ENCODE measurements at places on chromosomes 7 and 10.

DNA sequence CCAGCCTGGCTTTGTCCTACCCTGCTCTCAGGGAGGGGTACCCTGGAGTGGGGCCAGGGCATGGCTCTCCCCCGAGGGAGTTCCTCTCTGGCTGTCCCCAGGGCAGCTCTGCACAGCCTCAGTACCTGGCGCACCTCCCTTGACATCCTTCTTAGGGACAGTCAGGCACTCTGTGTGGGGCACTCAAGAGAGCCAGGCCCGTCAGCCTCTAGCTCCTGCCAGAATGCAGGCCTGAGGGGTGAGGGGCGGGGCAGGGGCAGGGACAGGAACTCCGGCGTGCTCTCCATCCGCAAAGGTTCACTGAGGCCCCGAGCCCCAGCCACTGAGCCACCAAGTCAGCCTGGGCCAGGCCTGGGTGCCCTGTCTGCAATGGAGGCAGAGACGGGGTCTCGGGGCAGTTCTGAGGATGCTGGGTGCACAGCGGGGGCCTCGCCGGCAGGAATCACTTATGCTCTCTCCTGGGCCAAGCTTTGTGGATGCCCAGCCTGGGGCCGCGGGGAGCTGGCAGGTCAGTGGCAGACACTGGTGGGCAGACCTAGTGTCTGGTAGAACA is 10.1 kb downstream of the LIMK1 start:
- no peak for DNase-seq

- no peak for DNase-seq
Measured at GRCh38 chr10:22341190-22341925, 3.9 kb upstream of the SPAG6 start.

DNA sequence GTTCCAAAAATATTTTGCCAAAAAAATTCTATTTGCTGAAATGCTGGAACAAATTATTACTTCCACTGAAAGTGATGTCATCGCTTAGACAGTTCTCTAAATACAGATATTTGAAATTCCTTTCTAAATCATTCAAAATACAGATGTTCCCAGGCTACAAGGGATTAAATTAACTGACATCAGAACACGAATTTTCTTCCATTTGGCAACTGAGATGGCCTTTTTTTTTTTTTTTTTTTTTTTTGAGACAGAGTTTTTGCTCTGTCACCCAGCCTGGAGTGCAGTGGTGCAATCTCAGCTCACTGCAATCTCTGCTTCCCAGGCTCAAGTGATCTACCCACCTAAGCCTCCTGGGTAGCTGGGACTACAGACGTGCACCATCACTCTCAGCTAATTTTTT is 57.0 kb downstream of the P4HA1 start:
- no peak for DNase-seq

DNA sequence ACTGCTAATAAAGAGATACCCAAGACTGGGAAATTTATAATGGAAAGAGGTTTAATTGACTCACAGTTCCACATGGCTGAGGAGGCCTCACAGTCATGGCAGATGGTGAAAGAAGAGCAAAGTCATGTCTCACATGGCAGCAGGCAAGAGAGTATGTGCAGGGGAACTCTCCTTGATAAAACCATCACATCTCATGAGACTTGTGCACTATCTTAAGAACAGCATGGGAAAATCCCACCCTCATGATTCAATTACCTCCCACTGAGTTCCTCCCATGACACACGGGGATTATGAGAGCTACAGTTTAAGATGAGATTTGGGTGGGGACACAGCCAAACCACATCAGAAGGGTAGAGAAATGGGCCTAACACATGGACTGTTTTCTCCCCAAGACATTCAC is 156.3 kb downstream of the CCDC71L start:
- no peak for DNase-seq

DNA sequence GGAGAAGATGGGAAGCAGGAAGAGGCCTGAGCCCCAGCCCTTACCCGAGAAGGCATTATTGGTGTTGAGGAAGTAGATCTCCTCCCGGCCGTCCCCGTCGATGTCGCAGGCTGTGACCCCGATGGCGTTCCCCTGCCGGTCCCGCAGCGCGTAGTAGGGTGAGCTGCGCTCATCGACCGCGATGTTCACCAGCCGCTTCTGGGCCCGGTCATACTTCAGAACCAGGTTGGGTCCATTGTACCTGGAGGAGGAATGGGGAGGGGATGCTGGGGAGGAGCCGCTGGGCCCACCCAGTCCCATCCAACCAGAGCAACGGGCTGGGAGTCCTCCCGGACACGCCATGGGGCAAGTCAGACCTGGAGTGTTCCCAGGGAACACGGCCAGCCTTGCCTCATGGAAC is 86.5 kb downstream of the GOLGA7B start:
- DNase-seq = no peak

DNA sequence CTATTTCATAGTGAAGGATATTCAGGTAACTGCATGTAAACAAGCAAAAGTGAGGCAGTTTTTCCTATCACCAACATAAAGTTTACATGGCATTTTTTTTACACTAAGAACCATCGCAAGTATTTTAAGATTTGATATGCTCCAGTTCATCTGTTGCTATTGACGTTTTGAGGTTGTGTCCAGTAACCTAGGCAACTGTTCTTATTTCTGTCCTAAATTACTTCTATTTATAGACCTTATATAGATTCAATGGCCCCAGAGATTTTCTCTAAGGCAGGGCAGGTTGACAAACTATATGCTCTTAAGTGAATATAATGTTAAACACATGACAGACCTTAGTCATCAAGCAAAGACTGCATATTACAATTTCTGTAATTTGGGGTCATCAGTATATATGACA is 830.2 kb upstream of the LRRTM3 start:
- no peak for DNase-seq

DNA sequence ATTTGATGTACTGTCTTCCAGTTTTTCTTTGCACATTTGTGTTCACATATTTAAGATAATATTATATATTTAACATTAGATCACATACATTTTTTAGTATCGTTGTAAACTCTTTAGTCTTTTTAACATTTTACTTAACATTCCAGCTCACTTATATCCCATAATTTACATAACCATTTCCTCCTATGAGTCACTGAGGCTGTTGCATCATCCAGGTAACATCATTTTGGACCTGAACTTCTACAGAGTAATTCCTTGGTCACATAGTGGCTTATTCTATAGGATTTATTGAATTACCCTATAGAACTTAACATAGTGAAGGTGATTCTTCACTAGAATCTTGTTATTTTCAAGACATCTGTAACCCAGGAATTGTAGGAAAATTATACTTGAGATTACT is 194.4 kb downstream of the POU6F2 start:
- DNase-seq = no peak

DNA sequence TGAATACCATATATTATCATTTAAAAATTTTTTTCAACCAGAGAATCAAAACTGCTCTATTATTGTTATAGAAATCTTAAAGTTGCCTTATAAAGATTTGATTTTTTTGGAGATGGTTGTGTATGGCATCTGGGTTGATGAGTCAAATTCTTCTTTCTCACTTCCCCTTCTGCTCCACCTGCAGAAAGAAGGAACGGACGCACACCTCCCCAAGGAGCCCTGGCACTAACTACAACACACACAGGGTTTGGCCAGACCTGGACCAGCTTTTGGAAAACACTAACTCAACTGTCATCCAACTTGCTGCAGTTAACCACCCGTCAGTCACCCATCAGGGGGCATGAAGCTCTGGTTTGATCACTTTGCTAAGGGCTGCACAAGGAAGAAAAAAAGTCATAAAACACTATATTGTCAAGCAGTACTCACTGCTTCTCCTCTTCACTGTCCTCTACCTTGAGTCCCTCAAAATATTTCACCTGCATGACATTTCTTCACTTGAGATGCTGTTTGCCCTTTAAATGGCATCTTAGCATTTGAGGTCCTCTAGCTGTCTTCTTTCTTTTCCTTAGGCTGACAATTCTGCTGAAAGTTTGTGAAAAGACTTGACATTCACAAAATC is 266.7 kb upstream of the PHF14 start:
- no peak for DNase-seq

DNA sequence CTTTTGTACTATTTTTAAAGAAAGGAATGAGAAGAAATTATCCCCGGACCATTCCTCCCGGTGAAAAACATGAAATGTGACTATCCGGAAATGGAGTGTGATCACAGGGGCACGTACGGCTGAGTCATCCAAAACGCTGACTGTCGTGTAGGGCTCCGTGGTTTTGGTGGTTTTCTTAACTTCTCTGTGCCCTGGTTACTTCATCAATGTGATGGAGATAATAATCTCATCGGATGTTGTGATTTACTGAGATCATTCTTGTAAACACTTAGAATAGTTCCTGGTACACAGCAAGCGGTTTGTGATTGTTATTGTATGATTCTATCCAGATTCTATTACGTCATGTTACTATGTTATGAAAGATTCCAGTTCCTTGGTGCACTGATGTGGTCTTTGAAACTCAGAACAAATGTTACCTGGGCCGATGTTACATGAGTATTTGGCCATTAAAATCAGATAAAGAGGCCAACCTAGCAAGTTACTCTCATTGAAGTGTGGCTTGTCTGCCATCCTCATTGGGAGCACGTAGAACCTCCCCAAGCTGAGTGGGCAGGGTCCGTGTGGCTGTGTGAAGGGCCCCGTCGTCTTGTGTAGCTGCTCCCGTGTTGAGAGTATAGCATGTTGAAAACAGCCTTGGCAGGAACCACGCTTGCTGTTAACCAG is 99.5 kb downstream of the CAMK1D start:
- DNase-seq = no peak

DNA sequence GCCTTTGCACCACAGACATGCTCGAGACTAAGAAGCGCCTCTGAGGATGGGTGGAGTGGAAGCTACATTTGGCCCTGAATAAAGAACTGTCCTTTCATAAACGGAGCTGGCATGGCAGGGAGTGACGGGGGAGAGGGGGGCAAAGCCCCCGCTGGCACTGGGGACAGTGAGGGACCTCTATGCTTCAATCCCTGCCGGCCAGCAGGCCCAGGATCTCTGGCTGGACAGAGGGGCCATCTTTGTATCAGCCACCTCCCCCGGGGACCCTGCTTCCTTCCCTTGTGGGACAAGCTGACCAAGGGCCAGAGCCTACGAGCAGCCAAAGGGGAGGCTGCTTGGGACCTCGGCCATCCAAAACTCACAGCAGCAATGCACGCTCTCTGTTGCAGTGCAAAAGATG is 28.2 kb upstream of the ECHDC3 start:
- no peak for DNase-seq

GRCh38 chr10:59677253-59677831 is 32.3 kb downstream of the SLC16A9 start:
- DNase-seq = no peak

GRCh38 chr7:141522657-141523342 is 28.4 kb upstream of the AGK start:
- no peak for DNase-seq

DNA sequence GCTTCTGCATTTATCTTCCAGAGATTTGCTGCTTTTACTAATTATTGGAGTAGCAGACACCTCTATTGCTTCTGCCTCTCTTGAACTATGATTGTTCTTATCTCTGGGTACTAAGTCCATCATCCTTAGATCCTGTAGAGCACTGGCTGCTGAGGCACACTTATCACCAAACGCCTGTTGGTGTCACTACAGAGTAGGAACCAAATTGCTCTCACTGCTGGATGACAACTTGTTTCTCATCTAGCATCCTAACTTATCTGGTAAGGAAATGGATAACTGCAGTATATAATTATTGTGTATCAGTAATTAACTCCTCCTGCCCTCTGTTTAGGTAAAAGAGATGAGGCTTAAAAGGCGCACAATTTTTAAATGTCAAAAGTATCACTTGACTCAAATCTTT is 1059.4 kb downstream of the NRG3 start:
- no peak for DNase-seq

DNA sequence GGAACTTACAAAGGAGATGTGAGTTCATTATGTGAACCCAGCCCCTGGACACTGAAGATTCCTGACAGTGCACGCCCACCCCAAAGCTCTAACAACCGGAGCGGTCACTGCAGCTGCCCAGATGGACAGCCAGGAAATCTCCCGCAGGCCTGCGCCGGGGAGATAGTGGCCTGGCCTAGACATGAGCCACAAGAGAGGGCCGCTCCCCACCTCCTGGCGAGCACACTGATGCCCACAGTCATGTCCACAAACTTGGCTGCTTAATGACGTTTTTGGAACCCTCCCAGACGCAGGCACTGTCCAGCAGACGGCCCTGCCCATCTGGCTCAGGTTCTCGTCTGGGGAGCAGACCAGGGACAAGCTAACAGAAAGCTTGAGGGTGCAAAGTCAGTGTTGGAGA is 34.2 kb downstream of the TCERG1L start:
- no peak for DNase-seq

GRCh38 chr10:3374914-3375313 is 202.3 kb upstream of the PITRM1 start:
- no peak for DNase-seq

- no peak for DNase-seq
Measured at GRCh38 chr10:132619927-132620326, 82.3 kb downstream of the INPP5A start.

GRCh38 chr7:101746314-101746713 is 71.1 kb upstream of the CUX1 start:
- no peak for DNase-seq

DNA sequence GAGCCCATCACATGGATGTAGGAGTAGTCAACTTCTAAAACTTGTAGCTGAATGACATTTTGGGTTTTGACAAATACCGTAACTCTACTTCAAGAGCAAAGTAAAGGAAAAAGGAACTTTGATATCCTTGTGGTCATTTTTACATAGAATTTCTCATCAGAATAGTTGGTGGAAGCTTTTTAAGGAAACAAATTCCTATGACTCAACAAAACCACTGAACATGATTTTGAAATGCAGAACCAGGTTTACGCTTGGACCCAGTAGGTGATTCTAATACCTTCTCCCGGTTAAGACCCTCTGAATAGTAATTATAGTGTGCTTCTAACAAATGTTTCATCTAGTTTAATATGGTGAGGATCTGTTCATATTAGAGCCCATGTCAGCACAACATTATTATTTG is 307.8 kb downstream of the GPR37 start:
- no peak for DNase-seq

GRCh38 chr7:88321694-88322093 is 15.0 kb upstream of the STEAP4 start:
- no peak for DNase-seq

DNA sequence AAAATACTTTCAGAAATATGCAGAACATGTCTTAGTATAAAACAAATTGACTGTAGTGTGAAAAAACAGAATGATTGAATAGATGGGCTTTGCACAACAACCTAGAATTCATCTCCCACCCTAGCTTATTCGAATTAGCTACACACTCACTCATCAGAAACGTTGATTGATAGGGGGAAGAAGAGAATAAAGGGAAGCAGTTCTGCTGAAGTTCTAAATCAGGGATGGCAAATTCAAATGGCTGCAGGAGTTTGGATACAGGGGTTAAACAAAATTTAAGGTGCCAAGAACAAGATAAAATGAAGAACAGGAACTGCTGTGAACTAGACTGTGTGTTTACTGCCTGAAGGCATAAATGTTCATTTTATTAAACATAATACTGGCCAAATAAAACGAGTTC is 9.0 kb downstream of the CD36 start:
- DNase-seq = no peak

Data from nucleus accumbens (tissue), 56 donors.